Panc1 (cell line): ENCODE measurements at places on chromosomes 1 and 21. TPM values are rescaled to one million over a fixed set of nuclear protein-coding genes. Genes with fewer than 3 reads are reported as not detected.
A peak's percentile ranks its signal among the peaks of the same experiment; 100 is the strongest.

DNA sequence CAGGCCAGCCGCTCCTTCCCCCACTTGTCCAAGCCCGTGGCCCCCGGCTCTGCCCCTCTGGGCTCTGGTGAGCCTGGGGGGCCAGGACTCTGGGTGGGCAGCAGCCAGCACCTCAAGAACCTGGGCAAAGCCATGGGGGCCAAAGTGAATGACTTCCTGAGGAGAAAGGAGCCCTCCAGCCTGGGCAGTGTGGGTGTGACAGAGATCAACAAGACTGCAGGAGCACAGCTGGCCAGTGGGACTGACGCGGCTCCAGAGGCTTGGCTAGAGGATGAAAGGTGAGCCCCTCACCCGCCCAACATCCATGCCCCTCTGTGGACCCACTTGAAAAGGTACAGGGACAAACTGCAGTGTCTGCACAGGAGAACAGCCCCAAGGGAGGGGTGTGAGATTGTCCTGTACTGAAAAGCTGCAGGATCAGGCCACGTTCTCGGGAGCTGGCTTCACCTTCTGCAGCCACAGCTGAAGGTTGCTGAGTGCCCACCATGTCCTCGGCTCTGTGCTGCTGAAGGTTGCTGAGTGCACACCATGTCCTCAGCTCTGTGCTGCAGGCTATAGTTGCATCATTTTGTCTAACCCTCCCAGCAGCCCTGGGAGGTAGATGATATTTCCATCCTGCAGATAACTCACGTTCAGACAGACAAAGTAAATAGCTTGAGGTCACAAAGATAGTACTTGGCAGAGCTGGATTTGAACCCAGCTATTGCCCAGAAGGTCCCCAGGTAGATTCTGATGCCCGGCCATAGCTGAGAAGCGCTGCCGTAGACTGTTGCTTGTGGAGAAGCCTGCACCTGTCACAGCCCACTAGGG, 618 bp downstream of the C1orf226 start:
- no peaks in the 10 kb centered on the region for H3K4me1 ChIP-seq
- H3K27me3 ChIP-seq = no peaks in the 10 kb centered on the region
- no peak overlapping the region for H3K27ac ChIP-seq
- no peak for DNase-seq
- H3K36me3 ChIP-seq = no peaks in the 10 kb centered on the region
- H3K4me3 ChIP-seq = no peak overlapping the region

GRCh38 chr1:18820791-18821641, 38.4 kb downstream of the TAS1R2 start:
- peak; percentile 61 for DNase-seq
- H3K4me3 ChIP-seq = no peak overlapping the region
- H3K27me3 ChIP-seq = no peaks in the 10 kb centered on the region
- no peak overlapping the region for H3K27ac ChIP-seq

The BRDT gene
- total RNA-seq = not detected

The HTR6 gene
- total RNA-seq = 0.10 TPM

DNA sequence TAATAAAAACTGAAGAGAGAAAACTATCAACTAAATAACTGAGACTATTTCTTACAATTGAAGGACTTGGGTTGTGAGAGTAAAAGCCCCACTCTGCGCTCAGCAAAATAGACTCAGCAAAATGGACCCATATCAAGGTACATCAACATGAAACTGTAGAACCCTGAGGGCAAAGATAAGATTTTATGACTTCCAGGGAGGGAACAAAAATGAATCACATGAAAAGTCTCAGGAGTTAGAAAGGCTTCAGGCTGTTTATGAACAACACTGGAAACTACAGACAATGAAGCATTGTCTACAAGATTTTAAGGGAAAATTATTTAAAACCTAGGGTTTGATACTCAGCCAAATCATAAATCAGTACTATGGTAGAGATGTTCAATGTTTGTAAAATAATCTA, 434.3 kb downstream of the PTPRC start:
- H3K4me1 ChIP-seq = no peaks in the 10 kb centered on the region; the same call in 1 of the 2 replicates
- H3K36me3 ChIP-seq = no peaks in the 10 kb centered on the region
- H3K4me3 ChIP-seq = no peak overlapping the region
- no peaks in the 10 kb centered on the region for H3K27me3 ChIP-seq

GRCh38 chr21:38186661-38187270, 70.0 kb upstream of the KCNJ15 start:
- no peak overlapping the region for H3K27ac ChIP-seq
- no peaks in the 10 kb centered on the region for H3K36me3 ChIP-seq
- no peaks in the 10 kb centered on the region for H3K4me1 ChIP-seq
- DNase-seq = no peak
- no peak overlapping the region for H3K4me3 ChIP-seq
- H3K27me3 ChIP-seq = no peaks in the 10 kb centered on the region

The OLFML2B gene
- total RNA-seq = 1.5 TPM

- no peak for DNase-seq
- no peaks in the 10 kb centered on the region; the same call in none of the 2 replicates for H3K27me3 ChIP-seq
- H3K36me3 ChIP-seq = no peaks in the 10 kb centered on the region
Observed at GRCh38 chr1:224800486-224801119, 128.9 kb upstream of the DNAH14 start.

GRCh38 chr1:32040711-32041110, 27.0 kb downstream of the KHDRBS1 start:
- no peaks in the 10 kb centered on the region for H3K27me3 ChIP-seq
- no peaks in the 10 kb centered on the region for H3K4me1 ChIP-seq
- H3K27ac ChIP-seq = no peak overlapping the region
- DNase-seq = no peak

GRCh38 chr1:117674521-117675400, 68.9 kb downstream of the TENT5C start:
- H3K4me1 ChIP-seq = peaks cover 3% of the 10 kb centered on the region; the same call in 1 of the 2 replicates
- no peaks in the 10 kb centered on the region for H3K27me3 ChIP-seq
- H3K27ac ChIP-seq = no peak overlapping the region
- no peak overlapping the region for H3K4me3 ChIP-seq

GRCh38 chr1:158021721-158022120, 28.3 kb downstream of the KIRREL1 start:
- peaks cover 4% of the 10 kb centered on the region for H3K36me3 ChIP-seq
- no peaks in the 10 kb centered on the region for H3K27me3 ChIP-seq
- H3K4me1 ChIP-seq = peaks cover 95% of the 10 kb centered on the region

DNA sequence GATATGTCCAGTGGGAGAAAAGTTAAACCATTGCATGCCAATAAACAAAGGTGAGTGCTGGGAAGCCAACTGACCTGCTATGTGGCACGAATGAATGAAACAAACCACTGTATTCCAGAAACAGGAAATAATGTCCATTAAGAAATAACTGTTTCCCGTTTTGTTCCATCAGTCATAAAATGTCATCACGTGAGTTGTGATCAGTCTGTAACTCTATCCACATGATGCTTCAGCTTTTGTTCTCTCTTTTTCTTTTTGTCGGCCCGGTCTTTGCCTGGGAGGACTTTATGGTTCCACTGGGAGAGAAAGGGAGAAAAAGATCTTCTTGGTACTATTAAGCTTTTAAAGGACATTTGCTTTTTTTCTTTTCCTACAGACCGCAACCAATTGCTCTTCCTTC, 179.9 kb downstream of the TGFB2 start:
- H3K27ac ChIP-seq = peak overlapping the region; percentile 68; the same call in 1 of the 2 replicates
- DNase-seq = no peak
- H3K4me3 ChIP-seq = no peak overlapping the region
- no peaks in the 10 kb centered on the region for H3K27me3 ChIP-seq
- H3K4me1 ChIP-seq = peaks cover 11% of the 10 kb centered on the region; the same call in 1 of the 2 replicates

- DNase-seq = no peak
- H3K27me3 ChIP-seq = no peaks in the 10 kb centered on the region
- H3K27ac ChIP-seq = no peak overlapping the region
Observed at GRCh38 chr1:33143698-33144097, 38.1 kb downstream of the TRIM62 start.

DNA sequence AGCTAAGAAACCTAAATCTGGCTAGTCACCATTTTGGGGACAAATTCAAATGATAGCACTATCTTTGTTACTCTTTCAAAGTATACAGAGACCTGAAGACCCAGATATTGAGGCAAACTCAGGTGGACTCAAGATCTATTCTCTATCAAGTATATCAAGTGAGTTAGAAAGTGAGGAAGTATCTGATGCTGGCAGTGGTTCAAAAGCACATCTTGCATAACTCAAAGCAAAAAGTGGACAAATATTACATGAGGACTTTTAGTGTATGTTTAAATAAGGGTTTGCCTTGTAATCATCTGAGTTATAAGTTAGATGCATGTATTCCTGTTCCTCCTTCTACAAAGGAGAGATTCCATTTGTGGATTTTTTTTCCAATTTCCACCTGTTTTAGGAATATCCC, 338.4 kb downstream of the DISC1 start:
- no peak for DNase-seq
- H3K27me3 ChIP-seq = no peaks in the 10 kb centered on the region
- H3K27ac ChIP-seq = no peak overlapping the region
- H3K36me3 ChIP-seq = no peaks in the 10 kb centered on the region; the same call in 1 of the 2 replicates
- no peak overlapping the region for H3K4me3 ChIP-seq
- no peaks in the 10 kb centered on the region for H3K4me1 ChIP-seq

The OSCP1 gene
- 5.5 TPM for total RNA-seq
